ENCODE measurements at places on chromosomes 5 and 9. TPM values are rescaled to one million over a fixed set of nuclear protein-coding genes. Genes with fewer than 3 reads are reported as not detected.

The C9orf153 gene
- total RNA-seq: not detected

The UBE2QL1 gene
- 0.85 TPM for total RNA-seq

The PCA3 gene
- not detected for total RNA-seq

- no peak overlapping the region for H3K4me3 ChIP-seq
- H3K36me3 ChIP-seq: peaks cover 62% of the 10 kb centered on the region
- H3K27me3 ChIP-seq: no peaks in the 10 kb centered on the region
- DNase-seq: no peak
- H3K27ac ChIP-seq: no peak overlapping the region
Measured at GRCh38 chr5:178883815-178884430, 11.8 kb upstream of the ZFP2 start.

DNA sequence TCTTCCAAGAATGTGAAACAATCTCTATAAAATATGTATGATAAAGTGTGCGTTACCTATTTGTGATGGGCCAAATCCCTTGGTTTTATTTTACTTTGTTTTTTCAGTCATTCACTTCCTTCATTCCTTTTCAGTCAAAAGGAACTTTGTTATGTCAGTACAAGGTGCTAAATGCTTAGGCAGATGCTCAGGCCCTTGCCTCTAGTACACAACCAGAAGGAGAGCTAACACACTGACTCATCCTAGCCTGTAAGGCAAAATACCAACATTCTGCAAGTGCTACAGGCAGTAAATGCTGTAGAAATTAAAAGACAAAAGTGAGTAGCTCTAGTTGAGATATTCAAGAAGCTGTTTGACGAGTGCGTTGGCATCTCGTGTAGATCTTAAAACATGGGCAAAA, 49.4 kb downstream of the TRPM6 start:
- no peak overlapping the region for H3K4me3 ChIP-seq
- H3K4me1 ChIP-seq: no peaks in the 10 kb centered on the region
- H3K27me3 ChIP-seq: no peaks in the 10 kb centered on the region
- DNase-seq: no peak

DNA sequence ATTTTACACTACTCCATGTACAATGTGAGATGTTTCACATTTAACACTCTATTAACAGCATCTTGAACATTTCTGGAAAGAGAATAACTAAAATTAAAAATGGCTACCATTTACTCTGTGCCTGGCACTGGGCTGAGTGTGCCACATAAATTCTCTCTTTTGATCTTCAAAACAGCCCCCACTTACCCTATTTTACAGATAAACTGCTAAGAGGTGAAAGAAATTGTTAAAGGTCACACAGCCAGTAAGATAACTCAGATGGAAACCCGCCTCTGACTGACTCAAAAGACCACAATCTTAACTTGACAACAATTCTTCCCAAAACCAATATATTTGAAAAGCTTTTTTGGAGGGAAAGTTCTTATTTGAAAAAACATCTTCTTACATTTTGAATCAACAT, 97.3 kb downstream of the MAPKAP1 start:
- DNase-seq: no peak
- H3K36me3 ChIP-seq: no peaks in the 10 kb centered on the region
- no peak overlapping the region for H3K4me3 ChIP-seq
- no peak overlapping the region for H3K27ac ChIP-seq
- H3K4me1 ChIP-seq: no peaks in the 10 kb centered on the region
- no peaks in the 10 kb centered on the region for H3K27me3 ChIP-seq

- no peaks in the 10 kb centered on the region for H3K27me3 ChIP-seq
- H3K36me3 ChIP-seq: no peaks in the 10 kb centered on the region
- no peak overlapping the region for H3K4me3 ChIP-seq
- no peak overlapping the region for H3K27ac ChIP-seq
- H3K4me1 ChIP-seq: no peaks in the 10 kb centered on the region
- no peak for DNase-seq
Measured at GRCh38 chr5:113507601-113508000, 5.9 kb upstream of the YTHDC2 start.

The CCL27 gene
- total RNA-seq: 9.3 TPM

- H3K4me1 ChIP-seq: no peaks in the 10 kb centered on the region
- no peaks in the 10 kb centered on the region for H3K27me3 ChIP-seq
- no peaks in the 10 kb centered on the region for H3K36me3 ChIP-seq
- H3K27ac ChIP-seq: no peak overlapping the region
- no peak for DNase-seq
Measured at GRCh38 chr9:88905506-88905905, 85.8 kb upstream of the S1PR3 start.

The BTNL8 gene
- not detected for total RNA-seq

GRCh38 chr9:120677965-120678364, 36.3 kb downstream of the MEGF9 start:
- no peak for DNase-seq
- no peak overlapping the region for H3K4me3 ChIP-seq
- H3K27me3 ChIP-seq: no peaks in the 10 kb centered on the region
- no peaks in the 10 kb centered on the region for H3K4me1 ChIP-seq
- no peak overlapping the region for H3K27ac ChIP-seq

- H3K27ac ChIP-seq: no peak overlapping the region
- peaks cover 14% of the 10 kb centered on the region for H3K4me1 ChIP-seq
- peaks cover 35% of the 10 kb centered on the region for H3K36me3 ChIP-seq
- H3K4me3 ChIP-seq: peak overlapping the region; percentile 80
- no peak for DNase-seq
Measured at GRCh38 chr5:1801967-1802295, 724 bp downstream of the NDUFS6 start.

- no peaks in the 10 kb centered on the region for H3K27me3 ChIP-seq
- no peaks in the 10 kb centered on the region for H3K4me1 ChIP-seq
- H3K4me3 ChIP-seq: no peak overlapping the region
- no peak for DNase-seq
- no peak overlapping the region for H3K27ac ChIP-seq
- peaks cover 79% of the 10 kb centered on the region for H3K36me3 ChIP-seq
Measured at GRCh38 chr5:457195-457961, 14.4 kb downstream of the EXOC3 start.

DNA sequence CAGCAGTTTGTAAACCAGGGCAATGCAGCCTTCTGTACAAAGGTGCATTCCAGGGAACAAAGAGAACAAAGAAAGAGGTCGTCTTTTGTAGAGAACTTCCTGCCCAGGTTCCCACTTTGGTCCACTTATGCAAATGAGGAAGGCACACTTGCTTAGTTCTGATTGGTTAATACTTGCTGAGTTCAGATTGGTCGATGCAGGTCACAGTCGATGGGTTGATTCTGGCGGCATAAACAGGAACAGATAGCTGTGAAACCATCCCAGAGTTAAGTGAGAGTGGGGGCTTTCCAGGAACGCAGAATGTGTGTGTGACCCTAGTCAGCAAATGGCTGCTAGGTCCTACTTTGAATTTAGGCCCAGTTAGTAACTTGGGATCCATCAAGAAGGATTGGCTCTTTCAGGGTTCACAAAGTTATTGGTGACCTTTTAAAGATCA, 1.8 kb upstream of the ADAMTS13 start:
- no peaks in the 10 kb centered on the region for H3K27me3 ChIP-seq
- no peak for DNase-seq
- H3K36me3 ChIP-seq: peaks cover under 1% of the 10 kb centered on the region
- H3K27ac ChIP-seq: no peak overlapping the region

DNA sequence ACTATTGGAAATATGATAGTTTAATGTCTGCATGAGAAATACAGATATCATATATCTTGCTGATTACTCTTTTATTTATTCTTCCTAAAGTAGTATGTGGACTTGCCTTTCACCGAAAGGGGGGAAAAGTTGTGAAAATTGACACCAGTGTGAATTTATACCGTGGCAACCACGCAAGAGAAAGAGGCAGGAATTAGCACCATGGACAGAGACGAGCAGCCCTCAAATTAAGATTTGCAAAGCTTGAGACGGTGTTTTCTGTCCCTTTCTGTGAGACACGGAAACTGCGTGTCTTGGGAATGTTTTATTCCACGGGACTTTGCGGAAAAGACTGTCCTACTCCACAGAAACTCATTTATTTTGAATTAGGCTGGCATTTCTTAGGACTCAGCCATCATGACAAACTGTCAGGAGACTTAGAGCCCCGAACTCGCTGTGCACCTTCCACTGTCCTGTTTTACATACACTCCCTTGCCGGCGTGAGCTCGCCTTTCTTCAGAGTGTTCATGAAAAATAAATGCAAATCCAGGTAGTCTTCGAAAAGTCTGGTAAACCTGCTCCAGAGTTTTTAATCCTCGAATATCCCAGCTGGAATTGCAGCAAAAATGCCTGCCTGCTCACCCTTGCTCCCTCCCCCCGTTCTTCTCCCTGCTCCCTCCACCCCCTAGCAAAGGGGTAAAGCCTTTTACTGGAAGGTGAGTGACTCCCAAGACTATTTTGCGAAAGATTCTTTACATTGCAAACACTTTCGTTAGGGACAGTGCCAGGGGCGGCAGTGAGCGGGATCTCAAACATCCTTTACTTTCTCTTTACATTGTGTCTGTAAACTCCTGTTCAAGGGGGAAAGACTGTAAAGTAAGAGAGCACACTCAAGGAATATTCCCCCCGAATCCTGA, 3.8 kb upstream of the ELAVL2 start:
- no peaks in the 10 kb centered on the region for H3K27me3 ChIP-seq
- no peak overlapping the region for H3K27ac ChIP-seq
- DNase-seq: no peak
- H3K4me1 ChIP-seq: no peaks in the 10 kb centered on the region

The POLR3G gene
- total RNA-seq: 1.5 TPM

- H3K4me3 ChIP-seq: no peak overlapping the region
- no peak for DNase-seq
- H3K4me1 ChIP-seq: no peaks in the 10 kb centered on the region
- no peaks in the 10 kb centered on the region for H3K36me3 ChIP-seq
Measured at GRCh38 chr5:81067406-81067805, 107.2 kb downstream of the RASGRF2 start.

The OCLN gene
- 0.53 TPM for total RNA-seq

The PTGS1 gene
- 13.0 TPM for total RNA-seq

DNA sequence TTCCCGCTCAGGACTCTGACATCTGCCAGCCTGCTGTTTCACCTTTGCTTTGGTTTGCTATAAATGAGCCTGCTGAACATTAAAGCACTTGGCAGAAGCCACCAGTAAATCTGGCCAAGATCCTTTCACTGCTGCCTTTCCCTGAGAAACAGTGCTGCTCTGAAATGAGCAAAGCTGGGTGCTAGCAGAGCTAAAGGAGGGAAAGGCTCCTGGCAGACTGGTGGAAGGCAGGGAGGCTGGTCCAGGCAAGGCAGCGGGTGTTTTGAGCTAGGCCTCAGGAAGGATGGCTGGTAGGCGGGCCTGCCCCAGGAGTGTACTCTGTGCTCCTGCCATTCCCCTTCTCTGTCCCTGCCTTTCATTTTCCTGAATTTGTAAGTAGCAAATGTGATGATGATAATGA, 52.5 kb upstream of the PTGS1 start:
- DNase-seq: no peak
- no peak overlapping the region for H3K4me3 ChIP-seq
- H3K36me3 ChIP-seq: peaks cover 17% of the 10 kb centered on the region
- H3K27ac ChIP-seq: peak overlapping the region; percentile 31

The NMUR2 gene
- not detected for total RNA-seq

DNA sequence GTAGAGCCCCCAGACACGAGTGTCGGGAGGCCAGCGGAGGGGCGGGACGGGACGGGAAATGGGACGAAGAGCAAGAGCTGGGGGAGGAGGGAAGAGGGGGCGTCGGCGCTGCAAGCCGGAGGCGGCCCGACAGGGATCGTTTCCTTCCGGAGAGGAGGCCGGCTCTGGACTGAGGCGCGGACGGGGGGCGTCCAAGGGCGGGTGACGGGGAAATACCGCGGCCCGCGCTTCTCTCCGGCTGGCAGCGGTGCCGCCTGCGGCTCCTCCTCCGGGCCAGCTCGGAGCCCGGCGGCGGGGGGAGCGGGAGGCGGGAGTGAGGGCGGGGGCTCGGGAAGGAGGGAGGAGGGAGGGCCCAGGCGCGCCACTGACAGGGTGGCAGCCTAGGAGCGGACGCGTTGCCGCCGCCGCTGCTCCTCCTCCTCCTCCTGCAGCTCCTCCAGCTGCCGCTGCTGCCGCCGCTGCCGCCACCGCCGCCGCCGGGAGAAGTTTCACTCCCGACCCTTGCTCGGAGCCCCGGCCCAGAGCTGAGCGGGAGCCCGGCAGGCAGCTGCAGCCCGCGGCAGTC, at the start of gene CHSY3:
Gene CHSY3 (plus strand): TSS at position 364 of the 565 bp plus-strand sequence.
- peak within 1 kb of the TSS; percentile 81 for H3K4me3 ChIP-seq
- no peaks in the 10 kb centered on the region for H3K27me3 ChIP-seq
- no peaks in the 10 kb centered on the region for H3K36me3 ChIP-seq
- H3K4me1 ChIP-seq: peaks cover 4% of the 10 kb centered on the region
- peak within 1 kb of the TSS; percentile 97 for H3K27ac ChIP-seq

The IL3 gene
- total RNA-seq: not detected

The CLINT1 gene
- total RNA-seq: 16.4 TPM

The TMEM232 gene
- not detected for total RNA-seq

The SLC6A7 gene
- not detected for total RNA-seq

DNA sequence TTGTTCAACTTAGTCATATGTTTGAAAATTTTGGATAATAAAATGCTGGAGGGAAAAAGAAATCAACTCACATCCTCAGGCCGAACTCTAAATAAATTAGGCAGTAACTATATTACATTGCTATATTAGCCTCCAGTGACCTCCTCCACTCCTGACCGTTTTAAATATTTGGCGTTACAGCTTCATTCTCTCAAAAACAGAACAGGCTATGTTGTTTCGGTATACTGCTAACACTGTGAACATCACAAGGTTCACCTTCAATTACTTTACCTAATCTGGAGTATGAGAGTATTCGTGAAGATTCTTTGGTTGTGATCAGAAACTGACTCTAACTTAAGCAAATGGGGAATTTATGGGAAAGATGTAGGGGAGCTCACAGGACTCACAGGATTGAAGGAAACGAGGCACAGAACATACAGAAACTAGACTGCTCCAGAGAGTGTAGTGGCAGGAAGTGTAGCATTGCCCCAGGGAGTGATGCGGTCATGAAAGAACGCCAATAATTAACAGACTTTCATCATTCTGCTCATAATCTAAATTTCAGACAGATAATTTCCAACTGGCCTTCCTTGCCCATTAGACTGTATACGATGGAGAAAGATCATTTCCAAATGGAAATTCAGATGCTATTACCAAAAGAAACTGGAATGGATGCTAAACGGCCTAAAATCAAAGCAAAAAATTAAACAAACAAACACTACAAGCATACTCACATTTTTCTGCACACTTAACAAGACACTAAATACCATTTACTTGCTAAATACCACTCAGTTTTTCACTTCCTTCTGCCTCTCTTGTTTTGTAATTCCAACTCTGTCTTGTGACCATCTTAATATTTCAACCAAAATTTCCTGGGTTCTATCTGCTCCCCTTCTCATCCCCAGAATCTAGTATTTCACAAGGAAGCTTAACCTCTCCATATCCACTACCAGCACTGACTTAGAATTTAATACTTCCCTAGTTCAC, 110.1 kb upstream of the LPAR1 start:
- H3K4me3 ChIP-seq: no peak overlapping the region
- H3K4me1 ChIP-seq: no peaks in the 10 kb centered on the region

DNA sequence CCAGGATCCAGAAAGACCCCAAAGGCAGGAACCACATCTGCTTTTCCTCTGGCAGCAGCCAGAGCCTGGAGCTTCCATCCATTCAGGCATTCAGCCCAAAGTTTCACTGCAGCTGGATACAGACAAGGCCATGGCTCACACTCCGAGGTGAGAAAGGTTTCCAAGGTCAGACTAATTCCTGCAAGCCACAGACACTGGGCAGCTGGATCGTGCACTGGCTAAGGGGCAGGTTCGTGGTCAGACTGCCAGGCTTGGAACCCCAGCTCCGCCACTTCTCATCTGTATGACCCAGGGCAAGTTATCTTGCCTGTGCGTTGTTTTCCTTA, 36.9 kb downstream of the SPOCK1 start:
- no peaks in the 10 kb centered on the region for H3K4me1 ChIP-seq
- no peaks in the 10 kb centered on the region for H3K36me3 ChIP-seq
- no peak for DNase-seq
- no peak overlapping the region for H3K27ac ChIP-seq
- no peak overlapping the region for H3K4me3 ChIP-seq
